ENCODE measurements at places on chromosomes 12 and 14.

- no peak for DNase-seq
These were observed 9.5 kb downstream of the CDKN1B start for GRCh38 chr12:12726555-12727093.

DNA sequence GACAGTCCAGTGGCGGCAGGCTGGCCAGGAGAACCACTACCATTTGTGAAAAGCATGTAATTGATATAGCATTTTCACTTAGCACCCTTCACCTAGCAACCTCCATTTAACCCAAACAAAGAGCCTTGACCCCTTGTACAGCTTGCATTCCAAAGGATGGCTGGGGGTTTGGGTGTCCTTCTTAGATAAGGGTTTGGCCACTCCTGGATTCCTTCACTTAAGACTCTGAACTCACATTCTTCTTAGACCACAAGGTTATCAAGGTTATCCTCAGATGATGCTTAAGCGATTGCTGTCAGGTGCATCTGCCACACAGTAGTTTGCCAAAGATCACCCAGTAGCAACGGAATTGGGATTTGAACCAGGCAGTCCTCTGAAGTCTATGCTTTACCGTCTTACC, 102.8 kb downstream of the ZNF664 start:
- no peak for DNase-seq

DNA sequence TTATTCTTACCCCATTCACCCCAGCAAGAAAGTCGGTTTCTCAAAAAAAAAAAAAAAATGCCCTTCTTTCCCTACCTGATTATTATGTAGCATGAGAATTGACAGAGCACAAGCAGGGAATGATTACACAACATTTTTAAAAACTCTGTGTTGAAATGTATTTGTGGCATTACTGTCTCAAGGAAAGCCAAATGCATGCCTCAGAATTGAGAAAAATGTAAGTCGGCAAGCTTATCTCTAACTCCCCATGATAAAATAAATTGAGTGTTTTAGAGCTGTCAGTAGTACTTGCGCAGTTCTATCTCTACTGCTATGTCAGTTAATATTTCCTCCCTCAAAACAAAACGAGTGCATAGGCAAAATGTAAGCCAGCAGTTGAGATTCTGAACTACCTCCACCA, 25.7 kb downstream of the ANO4 start:
- DNase-seq, result no peak

GRCh38 chr14:102525929-102526497, 16.4 kb upstream of the ANKRD9 start:
- no peak for DNase-seq

DNA sequence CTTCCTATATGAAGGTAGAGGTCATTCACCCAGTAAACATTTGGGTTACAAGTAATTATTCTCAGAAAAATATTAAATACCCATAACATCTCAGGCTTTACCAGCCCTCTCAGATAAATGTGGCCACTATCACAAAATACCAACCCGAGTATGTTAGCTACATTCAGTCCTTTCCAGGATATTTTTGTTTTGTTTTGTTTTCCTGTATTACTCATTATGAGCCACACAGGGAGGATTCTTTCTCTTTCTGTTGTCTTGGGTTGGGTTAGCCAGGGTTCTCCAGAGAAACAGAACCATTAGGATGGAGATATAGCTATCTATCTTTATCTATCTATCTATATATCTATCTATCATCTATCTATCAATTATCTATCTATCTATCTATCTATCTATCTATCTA, 947.6 kb upstream of the MDGA2 start:
- no peak for DNase-seq

DNA sequence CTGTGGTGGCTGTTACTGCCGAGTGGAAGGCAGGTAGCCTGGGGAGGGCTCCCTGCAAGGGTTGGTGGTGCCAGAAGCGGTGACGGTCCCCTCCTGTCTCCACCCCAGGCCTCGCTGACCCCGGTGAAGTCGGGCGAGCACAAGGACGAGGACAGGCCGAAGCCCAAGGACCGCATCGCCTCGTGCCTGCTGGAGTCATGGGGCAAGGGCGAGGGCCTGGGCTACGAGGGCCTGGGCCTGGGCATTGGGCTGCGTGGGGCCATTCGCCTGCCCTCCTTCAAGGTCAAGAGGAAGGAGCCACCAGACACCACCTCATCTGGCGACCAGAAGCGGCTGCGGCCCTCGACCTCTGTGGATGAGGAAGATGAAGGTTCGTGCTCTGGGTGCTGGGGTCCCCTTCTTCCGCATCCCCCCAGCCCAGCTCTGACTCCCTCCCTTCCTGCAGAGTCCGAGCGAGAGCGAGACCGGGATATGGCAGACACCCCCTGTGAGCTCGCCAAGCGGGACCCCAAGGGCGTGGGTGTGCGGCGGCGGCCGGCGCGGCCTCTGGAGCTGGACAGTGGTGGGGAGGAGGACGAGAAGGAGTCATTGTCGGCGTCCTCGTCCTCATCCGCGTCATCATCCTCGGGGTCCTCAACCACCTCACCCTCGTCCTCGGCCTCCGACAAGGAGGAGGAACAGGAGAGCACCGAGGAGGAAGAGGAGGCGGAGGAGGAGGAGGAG, 13.3 kb downstream of the SETD1B start:
- DNase-seq, result no peak

- DNase-seq, result no peak
These were observed 2.0 kb downstream of the EEA1 start for GRCh38 chr12:92927055-92927435.

GRCh38 chr12:86712425-86712843, 456.2 kb upstream of the MGAT4C start:
- DNase-seq, result no peak

DNA sequence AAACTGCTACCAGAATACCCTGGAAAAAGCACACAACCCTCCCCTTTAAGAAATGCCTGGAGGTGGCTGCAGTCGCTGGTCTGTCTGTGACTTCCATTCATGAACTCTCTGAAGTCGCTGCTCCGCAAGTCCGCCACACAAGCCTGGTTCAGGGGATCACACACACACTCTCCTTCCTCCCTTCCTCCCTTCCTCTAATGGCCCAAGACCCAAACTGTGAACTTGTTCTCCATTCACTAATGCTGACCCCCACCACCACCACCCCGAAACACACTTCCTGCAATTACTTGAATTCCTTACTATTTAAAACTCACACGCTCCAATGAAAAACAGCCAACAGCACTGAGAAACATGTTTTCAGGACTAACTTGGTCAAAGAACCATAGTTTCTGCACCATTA, 1.0 kb upstream of the LMO3 start:
- DNase-seq, result no peak

- DNase-seq, result no peak
These were observed 405.7 kb downstream of the ZFP36L1 start for GRCh38 chr14:68386950-68387779.

DNA sequence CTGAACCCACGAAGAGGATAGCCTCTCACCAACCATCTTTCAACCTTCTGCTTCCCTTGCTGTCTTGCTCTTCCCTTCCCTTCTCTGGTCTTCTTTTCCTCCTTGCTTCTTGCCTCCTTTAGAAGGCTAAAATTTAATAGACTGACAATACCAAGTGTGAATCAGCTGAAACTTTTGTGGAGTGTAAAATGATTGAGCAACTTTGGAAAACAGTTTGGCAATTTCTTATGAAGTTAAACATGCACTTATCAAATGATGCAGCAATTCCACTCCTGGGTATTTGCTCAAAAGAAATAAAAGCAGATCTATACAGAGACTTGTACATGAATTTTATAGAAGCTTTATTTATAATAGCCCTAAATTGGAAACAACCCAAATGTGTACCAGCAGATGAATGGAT, 3.3 kb upstream of the KRT86 start:
- no peak for DNase-seq

DNA sequence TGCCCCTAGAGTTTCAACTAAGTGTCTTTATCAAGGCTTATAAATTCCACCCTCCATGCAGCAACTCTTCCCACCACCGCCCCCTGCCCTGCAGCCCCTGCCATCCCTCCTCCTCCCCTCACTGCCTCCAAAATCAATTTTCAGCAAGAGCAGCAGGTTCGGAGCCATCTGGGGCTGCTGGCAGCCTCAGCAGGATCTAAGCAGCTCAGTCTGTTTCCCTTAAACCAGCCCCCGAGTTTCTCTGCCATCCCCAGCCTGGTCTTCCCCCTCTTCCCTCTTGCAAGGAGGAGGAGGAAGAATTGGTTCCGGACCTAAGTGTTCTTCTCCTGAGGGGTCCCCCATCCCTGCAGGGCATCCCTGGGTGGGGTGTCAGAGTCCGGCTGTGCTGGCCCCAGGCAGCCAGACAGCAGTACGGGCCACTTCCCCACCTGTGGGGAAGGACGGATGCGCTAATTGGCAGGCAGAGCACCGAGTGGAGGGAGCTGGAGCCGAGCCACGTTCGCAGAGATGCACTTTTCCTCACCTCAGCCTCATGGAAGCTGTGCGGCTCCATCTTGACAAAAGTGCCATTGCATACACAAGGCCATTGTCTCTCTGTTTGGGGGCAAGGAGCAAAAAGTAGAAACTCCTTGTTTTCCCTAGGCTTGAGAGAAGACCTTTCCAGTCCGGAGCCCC, 189.3 kb downstream of the KCNA5 start:
- DNase-seq, result no peak

DNA sequence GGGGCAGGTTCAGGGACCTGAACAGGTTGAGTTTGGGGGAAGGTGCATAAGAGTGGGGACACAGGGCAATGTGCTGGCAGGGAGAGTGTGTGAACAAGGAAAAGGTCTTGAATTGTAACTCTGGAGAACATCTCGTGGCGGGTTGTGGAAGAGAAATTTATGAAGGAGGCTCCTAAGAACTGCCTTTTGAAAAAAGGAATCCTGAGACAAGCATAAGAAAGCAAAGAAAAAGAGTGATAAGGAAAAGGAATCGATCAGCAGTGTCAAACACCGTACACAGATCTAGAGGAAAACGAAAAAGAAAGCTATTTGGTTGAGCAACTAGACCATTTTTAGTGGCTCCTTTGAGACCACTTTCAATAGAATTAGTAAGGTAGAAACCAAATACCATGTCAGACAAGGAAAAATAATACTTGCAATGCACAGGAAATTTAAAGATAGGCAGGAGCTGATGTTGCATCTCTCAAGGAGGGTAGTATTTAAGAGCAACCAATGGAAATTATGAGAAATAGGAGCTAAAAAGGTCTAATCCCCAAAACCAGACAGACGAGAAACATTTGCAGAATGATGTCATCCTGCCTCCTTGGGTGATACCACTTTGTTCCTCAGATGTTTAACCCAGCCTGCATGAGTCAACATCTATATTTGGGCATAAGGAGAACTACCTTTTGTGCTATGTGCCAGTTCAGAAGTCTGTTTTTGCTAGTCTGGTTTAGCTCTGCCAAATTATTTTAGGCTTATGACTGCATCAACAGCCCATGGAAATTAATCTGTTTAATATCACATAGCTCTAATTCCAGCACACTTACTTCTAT, 64.5 kb upstream of the STK38L start:
- DNase-seq, result no peak

DNA sequence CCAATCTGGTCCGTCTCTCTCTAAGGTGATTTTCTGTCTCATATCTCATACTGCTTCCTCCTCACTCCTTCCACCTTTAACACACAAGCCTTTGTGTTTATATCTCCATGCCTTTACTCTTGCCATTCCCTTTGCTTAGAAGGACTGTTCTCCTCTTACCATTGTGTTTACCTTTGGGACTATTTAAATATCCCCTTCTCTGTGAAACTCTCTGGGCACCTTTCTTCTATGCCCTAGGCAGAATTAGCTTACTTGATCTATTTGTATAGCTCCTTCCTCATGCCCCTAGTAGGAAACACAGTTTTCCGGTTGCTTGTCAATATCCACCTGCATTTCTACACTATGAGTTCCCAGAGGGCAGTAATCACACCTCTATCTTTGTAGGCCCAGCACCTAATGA, 3.9 kb upstream of the AMHR2 start:
- no peak for DNase-seq

DNA sequence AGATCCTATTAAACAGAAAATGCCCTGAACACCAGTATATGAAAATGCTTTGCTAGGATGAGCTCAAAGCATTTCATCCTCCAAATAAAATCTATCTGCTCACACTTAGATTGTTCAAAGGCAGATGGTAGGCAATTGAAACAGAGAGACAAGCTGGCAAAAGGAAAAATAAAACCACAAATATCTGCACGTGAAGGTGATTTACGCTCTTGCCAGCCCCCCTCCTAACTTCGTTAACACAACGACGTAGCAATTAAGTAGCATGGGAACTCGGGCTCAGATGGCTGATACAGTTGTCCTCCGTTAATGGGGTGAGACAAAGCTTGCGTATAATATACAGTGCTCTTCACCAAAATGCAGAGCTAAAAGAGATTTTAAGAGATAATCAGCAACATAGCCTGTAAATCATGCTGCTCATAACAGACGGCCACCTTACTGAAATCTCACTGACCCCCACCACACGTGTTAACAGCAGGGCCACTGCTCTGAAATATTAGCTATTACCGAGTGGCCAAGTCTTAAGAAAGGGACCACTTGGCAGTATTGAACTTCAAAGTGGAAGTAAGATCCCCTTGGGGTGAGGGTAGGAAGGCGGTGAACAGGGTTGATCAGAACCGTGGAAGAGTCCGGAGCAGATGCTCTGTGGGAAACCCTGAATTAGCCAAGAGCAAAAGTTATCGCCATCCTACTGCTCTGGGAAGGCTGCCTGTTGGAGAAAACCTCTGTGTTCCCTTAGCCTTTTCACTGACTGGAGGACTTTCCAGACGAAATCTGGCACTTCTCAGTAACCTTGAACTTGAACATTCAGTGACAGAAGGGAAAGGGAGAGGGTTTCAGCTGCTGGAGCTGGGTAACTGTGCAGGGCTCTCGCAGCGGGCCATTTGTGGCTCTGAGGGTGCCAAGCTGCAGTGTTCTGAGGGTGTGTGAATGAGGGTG, 23.1 kb downstream of the ETV6 start:
- DNase-seq, result no peak

DNA sequence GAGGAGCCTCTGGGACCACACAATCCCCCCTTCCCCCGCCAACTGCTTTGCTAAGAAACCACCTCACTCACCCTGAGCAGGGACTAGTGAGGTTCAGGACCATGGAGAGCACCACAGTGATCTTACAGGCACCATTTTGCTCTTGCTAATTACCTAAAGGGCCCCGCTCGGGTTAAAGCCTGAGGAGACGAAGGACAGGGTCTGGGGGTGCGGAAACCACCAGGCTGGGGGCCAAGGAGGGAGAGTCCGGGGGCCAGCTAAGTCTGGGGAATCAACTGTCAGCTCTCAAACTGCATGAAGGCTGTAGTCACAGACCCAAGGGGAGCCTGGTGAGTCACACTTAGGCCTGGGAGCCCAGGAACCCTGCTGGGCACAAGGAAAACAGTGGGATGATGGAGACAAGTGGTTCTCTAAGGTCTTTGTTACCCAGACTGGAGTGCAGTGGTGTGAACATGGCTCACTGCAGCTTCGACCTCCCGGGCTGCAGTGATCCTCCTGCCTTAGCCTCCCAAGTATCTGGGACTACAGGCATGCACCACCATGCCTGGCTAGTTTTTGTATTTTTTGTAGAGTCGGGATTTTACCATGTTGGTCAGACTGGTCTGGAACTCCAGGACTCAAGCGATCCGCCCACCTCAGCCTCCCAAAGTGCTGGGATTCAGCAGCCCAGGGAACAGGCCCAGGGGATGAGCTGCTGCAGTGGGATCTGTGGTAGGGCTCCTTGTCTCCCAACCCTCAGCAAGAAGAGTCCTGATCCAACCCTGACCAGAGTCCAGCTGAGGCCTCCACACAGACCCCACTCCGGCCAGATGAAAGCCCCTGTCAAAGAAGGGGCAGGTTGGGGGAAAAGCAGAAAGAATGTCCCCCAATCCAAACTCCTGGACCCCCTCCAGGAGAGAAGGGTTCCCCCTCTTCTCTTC, 98.8 kb downstream of the CALM1 start:
- DNase-seq, result peak; percentile 29

GRCh38 chr12:111434680-111435338, 29.1 kb downstream of the SH2B3 start:
- DNase-seq, result no peak

GRCh38 chr12:26102953-26103352, 21.9 kb downstream of the BHLHE41 start:
- no peak for DNase-seq

GRCh38 chr14:22982477-22983245, at the start of gene AJUBA:
TSS of gene AJUBA (minus strand) at chr14:22982551. CDS start at chr14:22982266, 285 bp downstream.
- no peak for DNase-seq
